Right ventricle myocardium inferior (tissue), 1 donor: ENCODE measurements at places on chromosomes 5 and 9. TPM values are rescaled to one million over a fixed set of nuclear protein-coding genes. Genes with fewer than 3 reads are reported as not detected.

- DNase-seq = no peak
Measured at GRCh38 chr5:109844695-109845094, 155.0 kb downstream of the MAN2A1 start.

DNA sequence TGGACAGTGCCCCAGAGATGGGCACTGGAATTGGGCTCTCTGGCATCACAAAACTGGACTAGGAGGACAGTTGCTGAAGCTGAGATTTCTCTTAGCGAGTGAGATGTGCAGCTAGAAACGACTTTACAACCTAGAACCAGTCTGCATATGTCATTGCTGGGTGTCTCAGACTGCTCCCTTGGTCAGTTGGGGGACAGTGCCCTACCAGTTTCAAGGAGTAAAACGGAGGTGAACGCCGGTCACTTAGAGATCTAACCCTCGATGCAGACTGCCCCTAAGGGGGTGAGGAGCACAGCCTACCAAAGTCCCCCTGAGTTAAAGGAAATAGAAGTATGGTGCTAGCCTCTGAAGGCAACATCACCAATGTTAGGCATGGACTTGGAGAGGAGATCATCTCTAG lies 704.4 kb upstream of the CDH9 start:
- no peak for DNase-seq

GRCh38 chr5:97281257-97281656 lies 98.2 kb upstream of the RIOK2 start:
- DNase-seq = no peak

- no peak for DNase-seq
Measured at GRCh38 chr9:7791394-7791793, 8.2 kb downstream of the DMAC1 start.

- DNase-seq = no peak
Measured at GRCh38 chr9:73347720-73348119, 196.1 kb downstream of the ANXA1 start.

- no peak for DNase-seq
Measured at GRCh38 chr5:121967187-121967586, 5.4 kb downstream of the SRFBP1 start.

DNA sequence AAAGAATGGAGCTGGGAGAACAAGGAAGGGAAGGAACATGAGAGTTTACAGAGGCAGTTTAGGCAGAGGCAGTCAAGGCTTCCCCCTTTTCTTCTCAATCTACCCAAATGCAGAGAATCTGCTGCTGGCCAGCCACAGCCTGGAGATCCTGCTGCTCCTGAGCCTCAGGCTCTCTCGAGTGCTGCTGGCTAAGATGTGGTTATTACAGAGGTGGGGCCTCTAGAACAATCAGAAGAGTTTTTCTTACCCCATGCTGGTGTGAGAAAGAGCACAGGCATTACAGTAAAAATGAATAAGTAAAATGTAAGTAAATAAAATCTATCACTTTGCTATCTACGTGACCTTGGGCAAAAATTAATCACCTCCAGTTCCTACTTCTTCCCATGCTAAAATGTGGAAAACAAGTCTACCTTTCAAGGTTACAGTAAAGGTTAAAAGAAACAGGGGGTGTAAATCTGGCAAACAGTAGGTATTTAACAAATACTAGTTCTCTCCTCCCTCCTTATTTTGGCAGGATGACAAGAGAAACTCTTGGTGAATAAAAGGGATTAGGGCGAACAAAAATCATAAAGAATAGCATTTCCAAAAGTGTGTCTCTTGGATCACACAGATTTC lies 31.1 kb downstream of the FBXW11 start:
- no peak for DNase-seq

The ADGRD2 gene
- total RNA-seq = not detected

The GHR gene
- 14.7 TPM for total RNA-seq
